ENCODE measurements at places on chromosomes 1 and 21. TPM values are rescaled to one million over a fixed set of nuclear protein-coding genes. Genes with fewer than 3 reads are reported as not detected.

The TRPM2 gene
- total RNA-seq = 1.7 TPM

The HLCS gene
- 14.3 TPM for total RNA-seq

The SPRR2A gene
- total RNA-seq = not detected

The OXCT2 gene
- 0.49 TPM for total RNA-seq

The CFAP126 gene
- total RNA-seq = not detected

The WNT2B gene
- total RNA-seq = 0.11 TPM

The AMY1A gene
- not detected for total RNA-seq

The AP4B1 gene
- 39.2 TPM for total RNA-seq

The FAM76A gene
- 7.4 TPM for total RNA-seq

The LCE1A gene
- total RNA-seq = not detected

The KRTAP10-8 gene
- total RNA-seq = not detected

The HES3 gene
- not detected for total RNA-seq

The LBR gene
- total RNA-seq = 194 TPM

The DCDC2B gene
- not detected for total RNA-seq

The OR2G6 gene
- total RNA-seq = not detected

All from activated CD4-positive, alpha-beta T cell treated with anti-CD3 and anti-CD28 coated beads for 36 hours (primary cell).